GM23248 (cell line): ENCODE measurements at places on chromosomes 2 and 18. TPM values are rescaled to one million over a fixed set of nuclear protein-coding genes. Genes with fewer than 3 reads are reported as not detected.

DNA sequence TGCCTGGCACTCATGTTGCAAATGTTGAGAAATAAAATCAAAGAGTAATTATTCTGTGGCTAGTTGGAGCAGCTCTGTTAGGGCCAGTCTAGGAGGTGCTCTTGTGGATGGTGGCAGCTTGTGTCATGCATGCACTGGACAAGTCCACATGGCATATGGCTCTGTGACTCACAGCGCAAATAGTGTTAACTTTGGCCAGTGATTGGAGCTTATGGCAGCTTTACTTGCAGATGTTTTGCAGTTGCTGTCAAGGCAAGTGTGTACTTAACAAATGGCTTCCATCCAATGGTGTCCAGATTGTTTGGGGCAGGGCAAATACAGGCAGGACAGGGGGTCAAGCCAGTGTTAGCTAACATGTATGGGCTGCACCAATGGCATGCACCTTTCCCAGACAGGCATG is 26.1 kb upstream of the TMX3 start:
- DNase-seq = no peak

DNA sequence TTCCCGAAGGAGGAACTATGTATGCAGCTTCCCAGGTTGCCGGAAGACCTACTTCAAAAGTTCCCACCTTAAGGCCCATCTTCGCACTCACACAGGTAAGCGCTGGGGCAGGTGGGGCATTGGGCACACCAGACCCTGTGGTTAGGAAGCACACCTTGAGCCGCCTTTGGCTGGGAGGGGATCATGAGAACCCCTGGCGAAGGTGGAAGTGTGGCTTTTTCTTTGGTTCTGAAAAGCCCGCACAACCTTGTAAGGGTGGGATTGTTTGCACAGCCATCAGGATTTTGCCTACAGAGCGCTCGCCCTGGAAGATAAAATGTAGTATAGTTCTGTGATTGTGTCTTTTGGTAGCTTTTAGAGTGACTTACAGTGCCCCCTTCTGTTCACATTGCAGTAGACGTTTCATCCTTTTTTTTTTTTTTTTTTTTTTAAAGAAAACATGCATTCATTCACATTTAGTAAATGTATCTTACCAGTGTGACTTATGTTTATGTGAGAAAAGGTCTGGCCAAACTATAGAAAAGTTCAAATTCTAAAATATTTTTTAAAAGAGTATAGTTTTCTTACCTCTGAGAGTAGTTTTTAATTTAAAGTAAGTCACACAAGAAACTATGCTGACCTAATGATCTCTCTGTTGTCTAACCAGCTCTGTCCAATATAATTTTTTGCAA is 5.3 kb downstream of the KLF11 start:
- DNase-seq = peak; percentile 81

GRCh38 chr18:44729631-44730101 is 49.0 kb downstream of the SETBP1 start:
- peak; percentile 95 for DNase-seq

DNA sequence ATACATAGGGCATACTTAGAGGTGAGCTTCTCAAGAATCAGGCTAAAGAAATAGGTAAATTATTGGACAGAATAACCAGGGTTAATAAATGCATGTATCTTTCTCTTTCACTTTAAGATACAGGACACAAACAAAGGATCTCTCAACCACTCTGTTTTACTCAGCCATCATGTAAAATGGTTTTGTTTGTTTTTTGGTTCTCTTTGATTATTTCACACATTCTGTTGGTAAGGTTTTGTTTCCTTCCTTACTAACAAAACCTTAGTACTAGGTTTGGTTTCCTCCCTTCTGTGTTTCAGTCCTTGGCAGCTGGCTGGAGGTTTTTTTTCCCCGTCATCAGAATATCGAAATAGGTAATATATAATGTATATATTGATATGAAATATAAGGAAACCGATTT is 1506.8 kb upstream of the TMEFF2 start:
- no peak for DNase-seq

- DNase-seq = peak; percentile 83
These were observed 159.4 kb downstream of the COPS8 start for GRCh38 chr2:237244976-237245646.

DNA sequence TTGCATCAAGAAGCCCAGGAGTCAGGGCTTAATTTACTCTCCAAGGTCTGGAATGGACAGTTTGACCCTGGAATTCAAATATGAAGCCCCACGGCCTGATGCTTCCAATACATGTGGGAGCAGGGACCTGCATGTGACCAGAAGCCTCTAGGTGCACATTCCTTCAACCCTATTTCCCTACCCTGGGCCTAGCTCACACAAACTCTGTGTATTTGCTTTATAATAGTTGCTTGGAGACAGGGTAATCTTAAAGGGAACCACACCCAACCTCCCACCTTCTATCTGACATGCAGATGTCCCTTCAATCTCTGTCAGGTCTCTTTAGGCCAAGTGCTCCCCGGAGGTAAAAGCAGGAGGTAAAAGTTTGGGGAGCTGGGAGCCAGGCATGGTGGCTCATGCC is 55.4 kb upstream of the PPP1CB start:
- no peak for DNase-seq

DNA sequence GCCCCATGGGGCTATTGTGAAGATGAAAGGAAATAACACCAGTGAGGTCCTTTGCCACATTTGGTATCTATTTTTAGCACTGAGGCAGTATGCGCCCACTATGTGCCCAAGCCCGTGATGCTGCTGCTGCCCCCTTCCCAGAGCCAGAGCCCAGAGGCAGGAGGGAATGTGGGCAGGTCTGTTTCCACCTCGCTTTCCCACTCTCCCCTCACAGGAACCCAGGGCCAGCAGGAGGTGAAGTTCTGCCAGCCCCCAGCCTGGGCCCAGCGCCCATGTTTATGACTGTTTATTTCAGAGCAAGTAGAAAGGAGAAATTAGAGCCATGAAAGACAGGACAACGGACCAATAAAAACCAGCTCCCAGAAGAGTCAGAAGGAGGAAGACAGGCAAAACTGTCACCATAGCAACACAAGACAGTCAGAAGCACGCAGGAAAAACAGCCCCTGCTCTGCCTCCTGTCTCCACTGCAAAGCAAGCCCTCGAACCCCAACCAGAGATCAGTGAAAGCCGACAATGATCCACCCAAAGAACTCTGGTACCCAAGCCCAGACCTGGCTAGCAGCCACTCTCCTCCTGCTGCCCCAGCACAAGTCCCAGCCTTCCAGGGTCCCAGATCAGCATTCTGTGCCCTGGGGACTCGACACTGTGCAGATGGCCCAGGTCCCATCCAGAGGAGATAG is 1.4 kb downstream of the CYRIA start:
- DNase-seq = peak; percentile 19

- DNase-seq = peak; percentile 62
These were observed 66.9 kb upstream of the CYP26B1 start for GRCh38 chr2:72214429-72215143.

DNA sequence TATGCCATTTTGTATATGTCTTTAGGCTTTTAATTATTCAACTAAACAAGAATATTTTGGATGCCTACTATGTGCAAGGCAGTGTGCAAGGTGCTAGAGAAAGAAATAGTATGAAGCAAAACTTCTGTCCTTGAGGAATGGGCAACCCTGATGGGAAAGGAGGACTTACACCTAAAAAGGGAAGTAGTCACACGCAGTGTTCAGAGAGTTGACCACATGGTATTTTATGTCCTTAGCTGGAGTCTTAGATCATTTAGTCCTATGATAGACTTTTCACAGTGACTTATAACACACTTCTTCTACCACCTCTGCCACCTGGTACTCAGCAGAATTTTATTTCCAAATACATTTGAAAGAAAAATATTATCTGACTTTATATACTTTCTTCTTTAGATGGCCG is 291.6 kb downstream of the PLCL1 start:
- no peak for DNase-seq

DNA sequence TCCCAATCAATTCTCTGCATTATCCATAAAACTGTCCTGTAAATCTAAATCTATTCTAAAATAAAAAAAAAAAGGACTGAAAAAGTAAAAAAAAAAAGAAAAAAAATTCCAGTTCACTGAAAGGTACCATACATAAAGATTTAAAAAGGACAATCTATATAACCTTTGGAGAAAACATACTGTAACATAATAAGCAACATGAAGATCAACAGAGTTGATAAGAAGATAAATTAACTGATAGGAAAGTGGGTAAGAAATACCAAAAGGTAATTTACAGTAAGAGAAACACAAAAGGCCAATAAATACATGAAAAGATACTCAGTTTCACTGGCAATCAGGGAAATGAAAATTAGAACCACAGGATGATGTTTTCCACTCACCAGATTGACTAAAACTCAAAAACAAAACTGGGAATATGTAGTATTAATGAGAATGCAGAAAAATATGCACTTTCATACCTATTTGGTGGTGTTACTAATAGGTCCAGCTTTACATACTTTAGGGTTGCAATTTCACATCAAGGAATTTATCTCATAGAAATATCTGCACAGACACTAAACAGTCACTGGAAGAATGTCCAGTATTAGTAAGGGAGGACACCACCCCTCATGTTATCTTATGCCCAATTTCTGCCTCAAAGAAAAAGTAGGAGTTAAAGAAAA is 48.3 kb upstream of the SEMA4C start:
- DNase-seq = no peak

- DNase-seq = no peak
These were observed 520.5 kb downstream of the TDRD15 start for GRCh38 chr2:21644266-21644665.

GRCh38 chr18:74137920-74138538 is 9.6 kb downstream of the FBXO15 start:
- DNase-seq = no peak

GRCh38 chr2:171025214-171025613 is 96.2 kb downstream of the GORASP2 start:
- no peak for DNase-seq

DNA sequence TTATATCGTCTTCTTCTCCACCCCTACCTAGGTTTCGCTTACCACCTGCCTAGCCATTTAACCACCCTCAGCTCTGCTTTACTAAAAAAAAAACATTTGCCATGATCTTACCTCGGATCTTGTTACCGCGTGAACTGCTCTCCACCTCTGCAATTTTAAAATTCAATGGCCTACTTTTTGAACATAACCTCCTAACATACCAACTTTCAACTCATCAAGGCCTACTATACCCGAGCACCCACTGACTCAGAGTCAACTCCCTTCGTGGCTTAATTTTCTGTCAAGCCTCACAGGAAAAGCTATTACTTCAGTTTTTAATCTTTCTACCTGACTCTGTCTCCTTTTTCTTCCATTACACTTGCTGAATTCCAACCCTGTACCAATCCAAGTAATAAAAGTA is 55.7 kb downstream of the ATAD2B start:
- DNase-seq = no peak

GRCh38 chr2:218643751-218644310 is 15.6 kb downstream of the ZNF142 start:
- no peak for DNase-seq

DNA sequence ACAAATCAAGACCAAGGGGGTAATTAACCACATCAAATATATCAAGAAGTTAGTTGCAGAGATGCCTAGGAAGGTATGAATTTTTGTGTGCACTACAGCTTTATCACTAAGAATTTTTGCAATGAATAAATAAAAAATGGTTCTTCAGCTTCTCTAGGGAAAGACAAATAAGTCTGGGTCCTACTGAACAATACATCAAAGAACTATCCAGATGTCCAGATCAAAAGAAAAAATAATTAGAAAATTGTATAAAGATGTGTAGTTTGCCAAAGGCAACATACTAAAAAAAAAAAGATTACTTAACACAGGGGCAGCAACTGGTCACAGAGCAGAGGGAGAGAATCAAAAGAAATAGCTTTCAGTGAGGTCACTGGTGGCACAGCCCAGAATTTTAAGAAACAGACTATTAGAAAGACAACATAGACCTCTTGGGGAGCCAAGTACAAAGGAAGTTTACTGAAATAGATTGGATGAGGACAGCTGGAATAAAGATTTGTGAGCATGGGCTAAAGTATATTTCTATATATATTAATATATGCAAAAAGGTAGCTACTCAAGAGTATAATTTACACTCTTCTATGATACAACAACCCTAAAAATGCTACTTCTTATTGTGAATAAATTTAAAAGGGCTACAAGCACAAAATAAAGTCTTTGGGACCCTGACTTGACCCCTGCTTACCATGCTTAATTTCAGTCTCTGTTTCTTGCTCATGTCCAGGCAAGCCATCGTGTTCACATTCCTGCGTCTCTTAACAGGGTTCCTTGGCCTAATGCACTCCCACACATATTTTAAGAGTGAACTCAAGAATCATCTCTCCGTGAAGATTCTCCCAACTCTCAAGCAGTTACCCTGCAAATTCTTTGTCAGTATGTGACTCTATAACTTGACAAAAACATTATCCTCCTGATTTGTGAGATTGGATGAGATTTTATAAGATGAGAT is 99.0 kb upstream of the GRB14 start:
- DNase-seq = peak; percentile 59

GRCh38 chr18:49878567-49879270 is 65.4 kb upstream of the ACAA2 start:
- peak; percentile 44 for DNase-seq

- peak; percentile 6 for DNase-seq
These were observed 739.1 kb upstream of the ZEB2 start for GRCh38 chr2:145258903-145259579.

DNA sequence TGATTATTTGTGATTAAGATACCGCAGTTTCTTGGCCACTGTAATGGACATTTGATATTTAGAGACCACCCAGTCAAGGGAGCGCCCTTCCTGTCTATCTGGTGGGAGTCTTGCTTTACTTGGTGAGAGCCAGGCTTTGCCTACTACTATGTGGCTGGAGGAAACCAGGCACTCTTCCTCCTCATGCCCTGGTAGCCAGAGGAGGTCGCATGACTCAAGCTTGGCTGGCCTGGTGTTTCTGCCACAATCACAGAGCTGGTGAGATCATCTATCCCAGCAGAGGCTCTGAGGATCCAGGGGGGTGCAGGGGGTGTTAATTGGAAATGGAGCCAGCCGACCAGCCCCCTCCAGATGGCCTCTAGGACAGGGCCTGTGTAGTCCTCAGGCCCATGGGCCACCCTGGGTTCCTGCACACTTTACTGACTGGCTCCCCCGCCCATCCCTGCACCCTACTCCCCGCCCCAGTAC is 46.8 kb upstream of the BIN1 start:
- peak; percentile 96 for DNase-seq

DNA sequence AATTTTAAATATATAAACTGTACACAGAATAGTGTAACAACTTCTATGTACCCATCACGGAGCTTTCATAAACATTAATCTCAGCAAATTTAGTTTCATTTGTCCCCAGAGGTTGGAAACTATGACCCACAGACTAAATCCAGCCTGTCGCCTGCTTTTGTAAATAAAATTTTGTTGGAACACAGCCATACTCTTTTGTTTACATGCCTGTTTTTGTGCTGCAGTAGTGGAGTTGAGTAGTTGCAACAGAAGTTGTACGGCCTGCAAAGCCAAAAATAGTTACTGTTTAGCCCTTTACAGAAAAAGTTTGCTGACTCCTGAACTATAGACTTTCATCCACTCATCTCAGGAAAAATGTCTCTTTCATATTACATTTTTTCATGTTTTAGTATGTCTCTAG is 39.8 kb downstream of the RBM45 start:
- peak; percentile 13 for DNase-seq

Gene CYRIA
- not detected in 2 replicates for polyA plus RNA-seq

Gene APCDD1
- 0.30 TPM in 1 of 2 replicates, not detected in the other for polyA plus RNA-seq

Gene ATF2
- 26.8 and 29.5 TPM in 2 replicates for polyA plus RNA-seq

Gene RAD51AP2
- polyA plus RNA-seq = not detected in 2 replicates

Gene MC5R
- not detected in 2 replicates for polyA plus RNA-seq

Gene SOX11
- 0.08 and 0.13 TPM in 2 replicates for polyA plus RNA-seq

Gene ZNF532
- polyA plus RNA-seq = 13.2 and 14.3 TPM in 2 replicates

Gene GATA6
- 6.6 and 6.9 TPM in 2 replicates for polyA plus RNA-seq

Gene ZBTB7C
- polyA plus RNA-seq = not detected in 2 replicates
